ENCODE measurements at places on chromosomes 2 and 18.

- DNase-seq: no peak
These were observed 111.2 kb upstream of the ID2 start for GRCh38 chr2:8570637-8571036.

DNA sequence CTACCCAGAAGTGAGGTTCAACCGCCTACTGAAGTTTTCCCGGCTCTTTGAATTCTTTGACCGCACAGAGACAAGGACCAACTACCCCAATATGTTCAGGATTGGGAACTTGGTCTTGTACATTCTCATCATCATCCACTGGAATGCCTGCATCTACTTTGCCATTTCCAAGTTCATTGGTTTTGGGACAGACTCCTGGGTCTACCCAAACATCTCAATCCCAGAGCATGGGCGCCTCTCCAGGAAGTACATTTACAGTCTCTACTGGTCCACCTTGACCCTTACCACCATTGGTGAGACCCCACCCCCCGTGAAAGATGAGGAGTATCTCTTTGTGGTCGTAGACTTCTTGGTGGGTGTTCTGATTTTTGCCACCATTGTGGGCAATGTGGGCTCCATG is 48.7 kb upstream of the INPP4A start:
- no peak for DNase-seq

DNA sequence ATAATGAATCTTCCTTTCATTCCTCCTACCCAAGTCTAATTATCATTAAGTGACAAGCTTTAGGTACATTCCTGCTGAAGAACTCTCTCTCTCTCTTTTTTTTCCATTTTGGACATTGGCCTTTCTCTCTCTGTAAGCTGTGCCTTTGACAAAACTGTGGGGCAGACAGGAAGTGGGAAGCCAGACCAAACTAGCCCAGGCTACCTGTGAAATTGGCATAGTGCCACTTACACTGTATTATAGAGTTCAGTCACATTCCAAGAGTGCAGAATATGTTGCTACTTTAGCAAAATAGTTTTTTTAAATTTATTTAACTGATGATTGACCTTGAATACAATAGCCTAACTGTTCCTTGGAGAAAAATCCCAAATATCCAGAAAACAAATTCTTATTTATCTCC is 381.5 kb upstream of the ETAA1 start:
- no peak for DNase-seq

DNA sequence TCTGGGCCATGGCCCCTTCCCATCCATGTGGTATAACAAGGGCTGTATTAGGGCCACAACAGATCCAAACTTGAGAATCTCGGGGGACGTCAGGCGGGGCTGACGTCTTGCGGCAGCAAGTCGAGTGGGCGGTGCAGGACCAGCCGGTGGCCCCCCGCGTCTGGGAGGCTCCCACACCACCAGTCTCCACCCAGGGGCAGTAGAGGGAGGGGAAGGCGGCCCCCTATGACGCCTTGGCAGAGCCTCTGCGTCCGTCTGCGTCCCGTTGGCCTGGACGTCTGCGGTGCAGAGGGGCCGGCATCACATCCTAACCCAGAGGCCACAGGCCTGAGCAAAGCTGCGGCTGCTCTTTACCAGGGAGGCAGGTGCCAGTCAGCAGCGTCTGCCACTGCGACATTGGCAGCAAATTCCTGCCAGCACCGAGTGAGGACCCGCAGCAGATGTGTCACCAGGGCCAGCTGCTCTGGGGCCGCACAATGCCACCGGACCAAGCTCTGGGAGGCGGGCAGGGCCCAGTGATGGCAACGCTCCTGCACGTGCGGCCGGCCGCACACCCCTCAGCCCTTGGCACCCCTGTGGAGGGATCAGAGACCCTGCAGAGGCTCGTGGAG is 73.8 kb downstream of the KCNG2 start:
- DNase-seq: no peak

- DNase-seq: no peak
These were observed 25.3 kb upstream of the UBE2E3 start for GRCh38 chr2:180955101-180955500.

DNA sequence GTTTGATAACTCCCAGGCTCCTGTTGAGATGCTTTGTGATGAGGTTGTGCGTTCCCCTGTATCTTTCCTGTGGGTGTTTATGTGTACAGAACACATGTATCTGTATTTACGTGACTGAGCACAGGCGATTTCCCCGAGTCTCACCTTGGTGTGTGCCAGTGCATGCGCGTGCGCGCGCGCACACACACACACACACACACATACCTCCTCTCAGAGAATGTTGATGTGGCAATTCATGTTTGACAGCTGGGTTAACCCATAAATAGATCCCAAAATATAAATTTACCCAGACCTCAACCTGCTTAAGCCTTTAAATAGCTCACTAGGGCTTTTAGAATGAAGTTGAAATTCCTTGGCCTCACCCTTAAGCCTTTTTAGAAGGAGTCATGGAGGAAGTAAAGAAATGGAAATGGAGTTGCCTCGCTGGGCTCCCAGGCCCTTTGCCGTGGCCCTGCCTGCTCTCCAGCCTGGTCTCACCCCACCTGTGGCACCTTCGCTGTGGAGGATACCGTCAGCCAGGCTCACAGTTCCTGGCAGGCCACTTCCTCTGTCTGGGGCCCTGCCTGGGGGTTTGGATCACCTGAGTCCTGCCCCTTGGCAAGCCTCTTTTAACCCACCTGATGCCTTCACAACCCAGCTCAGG is 20.3 kb downstream of the AGAP1 start:
- DNase-seq: no peak

- no peak for DNase-seq
These were observed 907.8 kb upstream of the CRIM1 start for GRCh38 chr2:35447821-35448220.

GRCh38 chr18:11454040-11454439 is 155.4 kb upstream of the SLC35G4 start:
- no peak for DNase-seq

DNA sequence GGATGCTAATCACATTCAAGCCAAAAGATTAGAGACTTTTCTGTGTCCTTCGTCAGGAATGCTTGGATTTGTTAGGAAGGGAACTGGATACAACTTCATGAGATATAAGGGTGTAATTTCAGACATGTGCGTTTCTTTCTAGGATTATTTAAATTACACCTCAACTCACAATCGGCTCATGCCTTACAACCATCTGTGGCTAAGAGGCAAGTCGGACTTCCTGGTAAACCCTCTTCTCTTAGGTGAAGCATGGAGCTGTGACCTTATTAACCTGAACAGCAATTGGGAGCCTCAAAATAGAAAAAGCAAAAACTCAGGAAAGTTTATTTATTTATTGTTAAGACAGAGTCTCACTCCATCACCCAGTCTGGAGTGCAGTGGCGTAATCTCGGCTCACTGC is 61.8 kb downstream of the SEMA4F start:
- DNase-seq: no peak

- DNase-seq: no peak
These were observed 10.7 kb upstream of the CCDC88A start for GRCh38 chr2:55430211-55430975.

GRCh38 chr2:189506514-189506976 is 65.3 kb downstream of the WDR75 start:
- no peak for DNase-seq

GRCh38 chr18:24173997-24174396 is 35.1 kb downstream of the CABYR start:
- no peak for DNase-seq
